ENCODE measurements at places on chromosomes 3 and 15. TPM values are rescaled to one million over a fixed set of nuclear protein-coding genes. Genes with fewer than 3 reads are reported as not detected.

DNA sequence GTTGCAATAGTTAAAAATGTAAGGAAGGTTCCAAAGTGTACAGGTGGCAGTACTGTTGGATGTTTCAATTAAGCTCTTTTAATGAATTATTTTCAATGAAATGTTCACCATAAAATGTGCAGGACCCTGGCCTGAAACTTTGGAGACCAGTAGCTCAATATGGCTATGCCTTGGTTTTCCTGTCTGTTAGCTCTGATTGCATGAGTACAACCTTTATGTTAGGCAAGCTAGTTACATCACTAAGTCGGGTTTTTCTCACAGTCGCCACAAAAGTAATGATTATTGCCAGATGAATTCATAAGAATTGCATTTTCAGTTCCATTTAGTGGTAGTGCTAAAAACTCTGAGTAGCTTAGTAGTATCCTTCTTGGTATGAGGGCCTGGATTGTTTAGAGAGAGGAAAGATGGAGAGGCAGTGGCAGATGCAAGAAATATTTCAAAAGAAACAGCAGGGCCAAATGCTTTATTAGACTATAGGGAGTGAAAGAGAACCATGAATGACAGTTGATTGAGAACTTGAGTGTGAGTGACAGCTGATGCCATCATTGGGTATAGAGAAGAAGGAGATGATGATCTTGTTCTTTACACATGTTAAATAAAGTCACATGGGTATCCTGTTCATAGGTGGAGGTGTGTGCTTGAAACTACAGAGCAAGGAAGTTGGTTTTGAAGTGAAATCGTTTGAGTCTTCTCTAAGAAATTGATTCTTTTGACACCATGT is 109.5 kb downstream of the AKAP13 start:
- H3K4me3 ChIP-seq = no peak overlapping the region
- H3K36me3 ChIP-seq = peaks cover 21% of the 10 kb centered on the region
- H3K27ac ChIP-seq = no peak overlapping the region
- DNase-seq = no peak

DNA sequence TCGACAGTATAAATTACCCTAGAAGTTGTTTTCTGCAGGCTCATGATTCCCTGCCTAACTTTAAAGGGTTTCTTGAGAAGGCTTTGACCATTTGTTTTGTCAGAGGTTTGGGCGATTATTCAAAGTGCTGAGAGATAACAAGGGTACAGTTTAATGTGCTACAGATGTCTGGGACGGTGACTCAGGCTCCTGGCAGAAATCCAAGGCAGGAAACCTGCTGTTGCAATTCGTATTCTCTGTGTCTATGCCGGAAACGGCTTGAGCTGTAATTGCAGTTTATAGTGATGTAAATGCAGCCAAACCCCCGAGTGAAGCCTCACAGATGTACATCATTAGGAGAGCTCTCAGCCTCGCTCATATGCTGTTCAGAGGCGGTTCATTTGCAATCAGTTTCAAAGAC is 65.6 kb downstream of the SYNPR start:
- no peak for DNase-seq
- H3K4me3 ChIP-seq = no peak overlapping the region
- no peaks in the 10 kb centered on the region for H3K4me1 ChIP-seq
- peaks cover 16% of the 10 kb centered on the region for H3K27me3 ChIP-seq
- H3K27ac ChIP-seq = no peak overlapping the region

DNA sequence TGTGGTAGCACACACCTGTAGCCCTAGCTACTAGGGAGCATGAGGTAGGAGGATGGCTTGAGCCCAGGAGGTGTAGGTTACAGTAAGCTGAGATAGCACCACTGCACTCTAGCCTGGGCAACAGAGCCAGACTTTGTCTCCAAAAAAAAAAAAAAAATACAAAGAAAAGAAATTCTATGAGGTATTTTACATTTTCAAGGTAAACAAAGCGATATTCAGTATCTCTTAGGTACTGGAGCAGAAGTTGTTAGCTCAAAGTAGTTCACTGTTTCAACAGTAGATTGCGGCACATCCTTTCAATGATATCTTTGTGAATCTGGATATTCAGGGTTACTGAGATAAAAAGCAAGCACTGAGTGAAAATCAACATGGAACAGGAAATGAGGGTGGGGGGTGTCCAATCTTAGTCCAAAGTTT is 318.5 kb downstream of the ZNF621 start:
- peaks cover 5% of the 10 kb centered on the region for H3K27me3 ChIP-seq
- no peak overlapping the region for H3K4me3 ChIP-seq
- no peak overlapping the region for H3K27ac ChIP-seq

DNA sequence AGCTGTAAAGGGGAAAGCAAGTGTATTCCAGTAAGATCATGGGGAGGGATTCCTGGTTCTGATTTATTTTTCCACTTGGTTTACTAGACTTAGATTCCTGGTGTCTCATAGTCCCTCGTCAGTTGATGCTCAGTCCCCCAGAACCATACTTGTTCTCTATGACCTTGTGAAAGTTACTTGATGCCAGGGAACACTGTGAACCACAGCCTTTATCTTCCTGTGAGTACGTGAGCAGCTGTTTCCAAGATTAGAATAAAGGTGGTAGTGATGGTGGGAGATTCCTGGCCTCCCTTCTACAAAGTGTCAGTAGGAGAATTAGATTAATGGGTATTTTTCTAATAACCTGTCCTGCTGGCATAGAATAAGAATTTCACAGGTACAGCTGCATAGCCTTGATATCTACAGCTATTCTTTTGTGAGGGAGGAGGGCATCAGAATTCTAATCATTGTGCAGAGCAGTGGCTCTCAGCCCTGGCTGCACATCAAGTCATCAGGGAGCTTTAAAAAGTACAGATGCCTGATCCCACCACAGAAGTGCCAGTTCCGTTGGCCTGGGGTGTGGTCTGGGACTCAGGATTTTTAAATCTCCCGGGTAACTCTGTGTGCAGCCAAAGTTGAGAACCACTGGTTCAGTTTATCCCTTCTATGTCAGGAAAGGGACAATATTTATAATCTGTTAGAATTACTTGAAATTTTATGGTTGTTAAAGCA is 20.0 kb downstream of the GPD1L start:
- H3K4me3 ChIP-seq = no peak overlapping the region
- no peaks in the 10 kb centered on the region for H3K27me3 ChIP-seq
- H3K27ac ChIP-seq = no peak overlapping the region
- H3K36me3 ChIP-seq = peaks cover 29% of the 10 kb centered on the region

GRCh38 chr15:29208836-29209235 is 60.8 kb downstream of the NSMCE3 start:
- no peak for DNase-seq
- no peak overlapping the region for H3K4me3 ChIP-seq
- no peaks in the 10 kb centered on the region for H3K36me3 ChIP-seq

GRCh38 chr3:52005571-52005986 is 9.9 kb upstream of the RPL29 start:
- peaks cover 3% of the 10 kb centered on the region for H3K27me3 ChIP-seq
- H3K36me3 ChIP-seq = no peaks in the 10 kb centered on the region
- H3K4me3 ChIP-seq = no peak overlapping the region
- peaks cover 18% of the 10 kb centered on the region for H3K4me1 ChIP-seq
- no peak for DNase-seq

- no peaks in the 10 kb centered on the region for H3K27me3 ChIP-seq
- H3K36me3 ChIP-seq = no peaks in the 10 kb centered on the region
- H3K4me3 ChIP-seq = no peak overlapping the region
- H3K4me1 ChIP-seq = peaks cover under 1% of the 10 kb centered on the region
Observed at GRCh38 chr3:195200010-195200822, 70.7 kb downstream of the XXYLT1 start.

DNA sequence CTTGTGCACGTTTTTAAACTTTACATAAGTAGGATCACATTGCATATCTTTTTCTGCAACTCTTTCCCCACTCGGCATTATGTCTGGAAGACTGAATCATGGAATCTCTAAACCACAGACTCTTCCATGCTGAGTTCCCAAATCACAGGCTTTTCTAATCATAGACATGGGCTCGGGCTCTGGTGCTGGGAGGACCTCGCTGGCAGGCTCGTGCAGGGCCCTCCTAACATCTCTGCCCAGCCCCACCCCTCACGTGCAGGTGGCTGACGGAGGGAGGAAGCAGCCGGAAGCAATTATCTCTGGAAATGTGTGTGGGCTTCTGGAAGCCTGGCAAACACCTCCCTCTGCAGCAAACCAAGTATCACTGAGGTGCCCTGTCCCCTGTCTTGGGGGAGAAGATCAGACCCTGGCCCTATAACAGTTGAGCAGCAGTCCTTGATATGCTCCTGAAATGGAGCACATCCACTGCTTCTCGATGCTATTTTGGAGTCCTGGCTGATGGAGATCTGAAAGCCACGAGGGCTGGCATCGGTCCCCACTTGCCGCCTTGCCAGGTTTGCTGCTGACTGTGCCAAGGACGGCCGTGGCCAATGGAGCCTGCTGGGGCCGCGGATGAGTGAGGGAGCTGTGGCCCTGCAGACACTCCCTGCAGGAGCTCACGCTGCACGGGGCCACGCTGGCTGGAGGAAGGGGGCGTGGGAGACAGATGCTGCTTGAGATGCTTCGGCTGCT is 4.4 kb upstream of the IQSEC1 start:
- no peaks in the 10 kb centered on the region for H3K36me3 ChIP-seq
- DNase-seq = no peak
- H3K27me3 ChIP-seq = peaks cover 44% of the 10 kb centered on the region
- no peak overlapping the region for H3K4me3 ChIP-seq
- peaks cover 32% of the 10 kb centered on the region for H3K4me1 ChIP-seq
- peak overlapping the region; percentile 43 for H3K27ac ChIP-seq

The ARRDC4 gene
- total RNA-seq = 0.56 TPM

All from activated CD4-positive, alpha-beta T cell treated with anti-CD3 and anti-CD28 coated beads, Interleukin-2, amount 10 ng/mL, durations not matched to agents 7 days and 5 days (primary cell).